ENCODE measurements at places on chromosomes 7 and 10.

DNA sequence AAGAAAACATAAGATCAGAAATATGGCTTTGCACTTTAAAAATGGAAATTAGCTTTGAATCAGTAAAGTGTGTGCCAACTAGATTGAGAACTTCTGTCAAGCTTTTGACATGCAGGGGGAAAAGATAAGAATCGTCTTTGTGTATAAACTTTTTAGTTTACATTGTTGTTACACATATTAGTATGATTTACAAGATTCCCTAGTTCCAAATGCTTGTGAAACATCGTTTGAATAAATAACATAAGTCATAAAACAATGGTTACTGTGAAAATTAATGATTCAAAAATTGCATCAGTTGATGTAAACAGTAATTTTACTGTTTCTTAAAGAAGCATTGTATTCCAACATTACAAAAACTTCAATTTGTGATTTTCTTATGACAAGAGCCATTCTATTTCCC lies 207.6 kb upstream of the MTPN start:
- DNase-seq, result no peak

GRCh38 chr10:38146579-38147333 lies 52.6 kb downstream of the ZNF37A start:
- DNase-seq, result no peak

- DNase-seq, result no peak
Observed at GRCh38 chr7:22156205-22156604, 200.7 kb downstream of the RAPGEF5 start.

DNA sequence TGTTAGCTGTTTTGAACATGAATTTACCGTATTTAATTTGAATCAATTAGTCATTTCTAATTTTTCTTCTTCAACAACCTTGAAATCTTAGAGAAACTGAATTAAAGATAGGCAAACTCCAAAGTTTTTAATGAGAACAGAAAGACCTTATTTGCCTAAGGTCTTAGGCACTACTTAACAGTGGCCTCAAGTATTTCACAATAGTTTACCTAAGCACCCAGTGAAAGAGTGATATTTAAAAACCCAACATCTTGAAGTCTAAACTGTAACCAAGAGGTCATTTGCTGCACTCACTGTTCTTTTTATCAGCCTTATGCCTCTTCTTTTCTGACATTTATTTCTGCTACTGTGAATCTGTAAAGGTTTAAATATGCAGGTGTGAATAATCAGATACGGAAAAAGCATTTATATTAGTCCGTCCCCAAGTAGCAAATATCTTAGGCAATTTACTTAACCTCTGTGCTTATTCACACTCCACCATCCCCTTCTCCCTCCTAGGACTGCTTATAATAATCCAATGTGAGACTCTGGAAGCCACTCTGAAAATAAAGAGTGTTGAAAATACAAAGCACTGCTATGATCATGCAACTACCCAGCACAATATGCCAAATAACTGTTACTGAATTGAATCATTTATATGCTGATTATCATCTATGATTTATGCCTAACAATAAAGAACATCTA lies 105.7 kb downstream of the ELAPOR2 start:
- no peak for DNase-seq

Measured in Right ventricle myocardium superior (tissue), 1 donor.